ENCODE measurements at places on chromosomes 1 and 21.

DNA sequence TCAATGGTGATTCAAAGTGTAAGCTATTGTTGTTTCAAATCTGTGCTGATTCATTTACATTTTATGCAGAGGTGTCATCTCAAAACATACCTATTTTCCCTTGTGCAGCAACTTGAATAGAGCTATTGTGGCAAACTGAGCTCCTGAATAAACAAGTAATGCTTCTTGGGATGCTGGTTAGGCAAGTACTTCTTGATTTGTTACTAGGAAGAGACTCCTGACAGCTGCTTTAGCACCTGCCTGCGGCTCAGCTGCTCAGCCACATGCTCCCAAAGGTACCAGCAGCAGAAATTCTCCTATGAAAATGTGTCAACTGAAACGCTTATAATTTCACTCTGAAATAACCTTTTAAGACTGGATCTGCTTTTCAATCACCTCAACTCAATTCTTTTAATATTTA lies 352.3 kb downstream of the RYR2 start:
- DNase-seq: no peak

DNA sequence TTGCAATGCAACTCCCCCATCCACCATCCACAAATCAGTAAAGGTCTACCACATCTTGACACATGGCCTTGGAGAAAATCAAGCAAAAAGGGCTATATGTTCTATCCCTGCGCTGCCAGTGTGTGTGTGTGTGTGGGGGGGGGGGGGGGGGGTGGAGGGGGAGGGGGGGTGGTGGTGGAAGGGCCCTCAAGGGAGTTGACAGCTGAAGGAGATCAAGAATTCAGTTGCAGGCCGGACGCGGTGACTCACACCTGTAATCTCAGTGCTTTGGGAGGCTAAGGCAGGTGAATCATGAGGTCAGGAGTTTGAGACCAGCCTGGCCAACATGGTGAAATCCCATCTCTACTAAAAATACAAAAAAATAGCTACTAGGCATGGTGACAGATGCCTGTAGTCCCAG lies 37.6 kb upstream of the CLIC4 start:
- peak; percentile 93 for DNase-seq

DNA sequence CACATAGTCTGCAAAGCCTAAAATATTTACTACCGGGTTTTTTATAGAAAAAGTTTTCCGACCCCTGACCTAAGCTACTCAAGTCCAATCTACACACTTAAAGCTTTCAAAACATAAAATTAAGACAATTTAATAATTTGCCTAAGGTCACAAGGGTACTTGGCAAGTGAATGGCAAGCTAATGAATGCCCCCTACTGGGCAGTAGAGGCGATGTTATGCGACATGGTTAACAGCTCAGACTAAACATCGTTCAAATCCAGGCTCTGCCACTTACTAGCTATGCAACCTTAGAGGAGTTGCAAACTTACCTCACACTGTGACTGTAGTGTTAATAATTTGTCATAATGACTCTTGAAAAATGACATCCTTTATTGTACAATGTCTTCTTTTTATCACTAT lies 317.2 kb upstream of the NFIA start:
- DNase-seq: peak; percentile 72

DNA sequence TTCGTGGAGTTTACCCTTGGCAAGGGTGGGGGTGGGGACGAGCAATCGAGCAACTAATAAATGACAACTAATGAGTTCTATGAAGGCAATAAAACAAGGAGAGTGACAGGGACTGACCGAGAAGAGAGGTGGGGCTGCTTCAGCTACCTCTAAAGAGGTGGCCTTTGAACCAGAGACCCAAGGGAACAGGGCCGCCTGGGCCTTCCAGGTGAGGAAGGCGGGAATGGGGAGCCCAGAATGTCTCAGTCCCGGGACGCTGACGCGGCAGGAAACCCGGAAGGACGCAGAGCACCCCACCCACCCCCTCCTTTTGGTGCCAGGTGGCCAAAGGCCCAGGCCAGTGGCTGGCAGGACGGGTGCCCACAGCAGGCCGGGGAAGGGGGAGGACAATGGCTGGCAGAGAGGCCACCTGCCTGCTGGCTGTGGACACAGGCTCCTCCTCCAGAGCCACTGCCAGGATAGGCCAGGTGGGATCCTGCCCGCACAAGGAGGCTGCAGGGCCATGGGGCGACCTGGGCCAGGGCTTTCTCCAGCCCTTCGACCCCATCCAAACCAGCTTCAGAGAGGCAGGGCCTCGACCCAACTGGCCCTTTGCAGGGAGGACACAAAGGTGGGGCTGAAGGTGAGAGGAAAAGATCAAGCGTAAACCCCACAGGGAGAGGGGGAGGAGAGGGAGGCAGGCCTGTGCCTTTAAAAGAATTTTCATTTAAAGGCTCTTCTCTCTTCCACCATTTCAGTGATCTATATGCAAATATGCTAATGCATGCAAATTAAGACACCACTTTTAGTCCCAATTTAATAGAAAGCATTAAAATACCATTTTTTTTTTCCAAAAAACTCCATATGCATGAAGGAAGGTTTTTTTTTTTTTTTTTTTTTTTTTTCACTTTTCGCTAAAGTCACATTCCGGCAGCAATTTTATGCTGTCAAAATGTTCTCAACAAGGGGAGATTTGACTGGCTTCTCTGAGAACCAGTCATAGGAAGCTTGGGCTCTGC lies 58.1 kb downstream of the CASZ1 start:
- DNase-seq: no peak

DNA sequence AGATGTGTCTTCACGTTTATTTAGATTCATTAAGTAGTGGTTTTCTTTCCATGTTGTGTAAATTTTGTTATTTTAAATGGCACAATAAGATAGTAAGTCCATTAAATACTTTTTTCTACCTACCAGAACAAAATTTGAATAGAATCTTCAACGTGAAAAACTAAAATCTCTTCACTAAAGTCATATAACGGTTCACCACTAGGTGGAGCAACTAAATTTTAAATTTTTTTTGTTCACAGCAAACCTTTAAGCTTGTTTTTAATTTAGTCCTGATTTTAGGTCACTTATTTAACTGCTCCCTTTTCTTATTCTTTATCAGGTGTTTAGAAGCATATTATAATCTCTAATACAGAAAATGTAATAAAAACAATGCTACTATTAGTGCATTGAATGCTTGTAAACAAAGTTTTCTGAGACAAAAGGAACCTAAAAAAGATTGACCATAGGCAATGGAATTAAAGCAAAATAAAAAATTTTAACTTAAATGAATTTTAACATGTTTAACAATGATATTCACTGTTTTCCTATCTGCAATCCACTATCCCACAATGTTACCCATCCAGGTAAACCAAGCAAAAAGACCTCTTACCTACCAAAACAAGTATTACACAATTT lies 28.3 kb upstream of the PKN2 start:
- DNase-seq: peak; percentile 64

GRCh38 chr1:28864695-28865094 lies 49.7 kb upstream of the EPB41 start:
- DNase-seq: no peak

GRCh38 chr1:205601205-205601604 lies 30.6 kb downstream of the ELK4 start:
- DNase-seq: no peak

- DNase-seq: peak; percentile 84
Observed at GRCh38 chr1:172909606-172910326, 141.0 kb downstream of the TNFSF18 start.

GRCh38 chr1:230858236-230858820 lies 10.0 kb downstream of the C1orf198 start:
- DNase-seq: no peak

DNA sequence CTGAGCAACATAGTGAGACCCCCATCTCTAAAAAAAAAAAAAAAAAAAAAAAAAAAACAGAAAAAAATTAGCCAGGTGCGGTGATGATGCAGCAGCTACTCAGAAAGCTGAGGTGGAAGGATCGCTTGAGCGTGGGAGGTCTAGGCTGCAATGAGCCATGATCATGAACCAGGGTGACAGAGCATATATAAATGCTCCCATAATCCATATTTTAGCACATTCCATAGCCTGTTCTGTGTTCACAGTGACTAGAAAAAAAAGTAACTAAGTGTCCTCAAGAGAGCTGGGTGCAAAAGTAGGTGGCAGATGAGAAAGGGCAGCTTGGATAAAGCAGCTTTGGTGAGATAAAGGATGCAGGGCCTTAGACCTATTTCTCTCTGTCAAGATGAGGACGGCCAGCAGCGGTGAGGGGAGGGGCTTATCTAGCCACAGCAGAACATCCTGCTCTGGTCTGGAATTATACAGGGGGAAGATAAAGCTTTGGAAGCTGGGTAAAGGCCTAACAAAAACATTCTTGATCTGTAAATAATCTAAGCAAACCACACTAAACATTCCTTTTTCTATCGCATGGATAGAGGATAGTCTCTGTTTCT lies 205.3 kb downstream of the DAB1 start:
- peak; percentile 22 for DNase-seq

DNA sequence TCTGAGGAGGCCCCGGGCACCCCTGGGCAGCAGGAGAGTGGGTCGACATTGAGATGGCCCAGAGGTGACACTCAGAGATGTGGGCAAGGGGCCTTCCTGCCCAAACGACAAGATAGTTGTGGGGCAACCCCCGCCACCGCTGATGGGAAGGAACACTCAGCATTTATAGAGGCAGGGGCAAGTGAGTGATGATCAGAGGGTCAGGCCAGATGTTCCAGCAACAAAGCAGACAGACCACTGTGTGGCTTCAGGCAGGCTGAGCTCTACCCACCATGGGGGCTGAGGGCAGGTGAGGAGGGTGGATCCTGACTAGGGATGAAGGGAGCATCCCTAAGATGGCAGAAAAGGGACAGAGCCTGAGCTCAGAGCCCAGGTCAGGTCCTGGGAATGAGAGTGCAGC lies 362.7 kb downstream of the PTPRU start:
- no peak for DNase-seq

DNA sequence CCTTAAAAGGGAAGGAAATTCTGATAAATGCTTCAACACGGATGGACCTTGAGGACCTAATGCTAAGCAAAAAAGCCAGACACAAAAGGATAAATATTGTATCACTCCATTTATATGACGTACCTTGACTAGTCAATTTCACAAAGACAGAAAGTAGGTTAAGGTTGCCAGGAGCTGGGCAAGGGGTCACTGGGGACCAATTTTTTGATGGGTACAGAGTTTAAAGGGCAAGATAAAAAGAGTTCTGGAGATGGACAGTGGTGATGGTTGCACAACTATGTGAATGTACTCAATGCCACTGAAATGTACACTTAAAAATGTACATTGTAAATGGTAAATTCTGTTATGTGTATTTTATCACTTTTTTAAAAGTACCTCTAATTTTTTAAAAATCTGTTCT lies 32.1 kb upstream of the SLAMF9 start:
- DNase-seq: no peak

DNA sequence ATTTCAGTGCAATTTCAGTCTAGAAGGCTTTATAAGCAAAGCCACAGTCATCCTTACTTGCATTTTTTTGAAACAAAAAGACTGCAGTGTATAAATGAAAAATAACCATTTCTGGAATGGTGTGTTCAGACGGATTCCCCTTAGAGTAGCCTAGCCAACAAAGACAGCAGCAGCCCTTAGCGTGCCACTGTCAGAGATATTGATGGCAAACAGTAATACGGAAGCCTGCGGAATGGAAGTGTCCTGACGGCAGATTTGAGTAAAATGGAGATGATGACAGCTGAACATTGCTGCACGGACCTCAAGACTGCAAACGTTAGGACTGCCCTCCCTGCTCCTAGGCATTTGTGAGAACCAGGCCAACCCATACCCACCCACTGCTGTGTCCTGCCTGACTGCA lies 54.7 kb downstream of the PDE9A start:
- DNase-seq: no peak

GRCh38 chr1:87115317-87115890 lies 201.0 kb downstream of the HS2ST1 start:
- DNase-seq: peak; percentile 73

DNA sequence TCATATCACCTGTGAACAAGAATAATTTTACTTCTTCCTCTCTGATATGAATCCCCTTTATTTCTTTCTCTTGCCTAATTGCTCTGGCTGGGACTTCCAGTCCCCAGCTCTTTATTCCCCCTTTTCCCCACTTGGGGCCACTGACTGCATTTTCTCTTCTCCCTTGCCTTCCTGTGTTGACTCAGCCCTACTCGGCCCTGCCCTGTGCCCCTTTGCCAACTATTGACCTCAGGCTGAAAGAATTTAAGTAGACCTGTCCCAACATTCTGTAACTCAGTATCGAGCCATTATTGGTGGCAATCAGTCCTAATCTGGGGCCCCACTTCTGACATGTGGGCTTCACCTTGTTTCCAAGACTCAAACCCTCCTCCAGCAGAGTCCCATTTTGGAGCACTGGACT lies 60.6 kb upstream of the STUM start:
- peak; percentile 22 for DNase-seq

DNA sequence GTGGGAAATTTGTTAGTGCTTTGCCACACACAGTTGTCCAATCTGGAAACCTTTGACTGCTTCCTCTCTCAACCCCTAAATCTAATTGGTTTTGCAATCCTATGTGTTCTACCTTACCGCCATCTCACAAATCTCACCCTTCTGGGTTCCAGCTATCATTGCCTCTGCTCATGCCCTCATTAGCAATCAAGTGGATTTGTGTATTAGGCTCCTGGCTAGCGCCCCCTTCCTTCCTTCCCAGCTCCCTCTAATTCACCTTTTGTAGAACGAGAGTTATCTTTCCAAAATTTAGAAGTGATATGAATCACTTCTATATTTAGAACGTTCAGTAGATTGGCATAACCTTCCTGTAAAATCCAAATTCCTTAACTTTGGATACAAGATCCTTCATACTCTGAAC lies 18.6 kb downstream of the FMO1 start:
- DNase-seq: no peak

DNA sequence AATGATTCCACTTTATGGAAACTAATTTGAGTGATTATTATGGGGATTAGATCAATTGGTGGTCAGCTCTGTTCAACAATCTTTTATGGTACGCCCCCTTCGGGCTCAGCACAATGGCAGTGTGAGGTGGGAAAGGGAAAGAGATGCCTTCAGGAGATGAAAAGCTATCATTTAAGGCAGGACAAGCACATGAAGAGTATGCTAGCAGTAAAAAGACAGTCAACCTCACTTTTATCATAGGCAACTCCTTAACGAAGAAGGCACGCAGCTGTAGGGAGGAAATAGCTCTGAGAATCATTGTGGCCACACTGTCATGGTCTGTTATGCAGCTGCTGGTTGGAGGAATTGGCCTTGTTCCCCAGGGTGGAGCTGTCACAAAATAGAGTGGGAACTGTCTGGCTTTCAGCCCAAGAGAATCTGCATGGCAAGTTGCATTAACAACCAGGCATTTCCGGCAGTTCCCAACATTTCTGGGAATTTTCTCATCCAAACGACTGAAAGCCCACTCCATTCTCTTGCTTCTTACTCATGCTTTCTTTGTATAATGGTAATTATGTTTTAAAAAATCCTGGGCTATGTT lies 54.4 kb upstream of the BCL10 start:
- DNase-seq: peak; percentile 97

- no peak for DNase-seq
Observed at GRCh38 chr1:151237678-151238466, 16.7 kb upstream of the PSMD4 start.

DNA sequence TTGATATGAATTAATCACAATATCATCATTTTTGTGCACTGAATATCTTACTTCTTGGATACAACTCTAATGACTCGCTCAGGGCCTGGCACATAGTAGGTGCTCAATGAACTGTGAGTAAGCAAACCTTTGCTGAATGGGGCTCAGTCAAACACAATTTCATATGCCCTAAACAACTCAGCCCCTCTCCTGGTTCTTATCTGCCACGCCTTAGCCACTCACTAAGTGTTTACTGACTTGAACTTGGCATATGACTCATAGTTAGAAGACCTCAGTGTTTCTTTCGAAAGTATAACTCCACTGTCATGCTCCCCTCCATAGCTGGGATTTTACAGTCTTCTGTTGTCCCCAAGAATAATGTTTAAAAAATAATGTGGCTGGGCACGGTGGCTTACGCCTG lies 4.8 kb upstream of the IFNLR1 start:
- DNase-seq: peak; percentile 46

GRCh38 chr1:227944931-227945890 lies 2.5 kb downstream of the WNT9A start:
- DNase-seq: no peak
